NCI-H2171 treated with DMSO at 0.1 percent for 48 hours (cell line): ENCODE measurements at places on chromosomes 11 and 22.

DNA sequence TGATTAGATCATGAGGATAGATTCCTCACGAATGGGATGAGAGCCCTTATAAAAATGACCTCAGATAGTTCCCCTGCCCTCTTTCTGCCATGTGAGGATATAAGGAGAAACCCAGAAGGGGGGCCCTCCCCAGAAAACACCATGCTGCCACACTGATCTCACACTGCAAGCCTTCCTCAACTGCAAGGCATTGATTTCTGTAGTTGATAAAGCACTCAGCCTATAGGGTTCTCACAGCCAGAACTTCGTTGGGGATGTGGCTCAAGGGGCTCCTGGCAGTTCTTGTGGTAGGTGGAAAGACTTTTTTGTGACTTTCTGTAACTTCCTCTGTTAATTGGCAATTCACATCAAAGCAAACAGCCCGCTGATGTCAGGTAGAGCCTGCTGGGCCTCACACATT lies 108.9 kb downstream of the CD44 start:
- DNase-seq = no peak

- no peak for DNase-seq
Measured at GRCh38 chr11:14070896-14071295, 108.4 kb downstream of the SPON1 start.

DNA sequence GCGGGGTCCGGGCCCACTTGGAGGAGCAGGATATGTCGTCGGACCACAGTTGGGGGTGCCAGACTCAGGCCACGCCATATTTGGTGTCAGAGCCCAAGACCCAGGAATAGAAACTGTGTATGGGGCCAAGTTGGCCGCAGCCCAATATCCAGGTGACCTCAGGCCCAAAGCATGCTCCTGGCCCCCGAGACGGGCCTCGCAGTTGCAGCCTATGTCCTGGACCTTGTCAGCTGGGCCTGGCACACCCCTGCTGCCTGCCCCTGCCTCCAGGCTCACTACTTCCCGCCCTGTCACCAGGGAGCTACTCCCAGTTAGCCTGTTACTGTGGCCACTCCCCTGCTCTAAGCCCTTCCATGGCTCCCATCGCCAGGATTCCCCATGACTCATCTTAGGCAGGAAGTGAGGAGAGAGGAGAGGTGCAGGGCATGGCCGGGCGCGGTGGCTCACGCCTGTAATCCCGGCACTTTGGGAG lies 23.1 kb downstream of the A4GALT start:
- DNase-seq = no peak

- DNase-seq = no peak
Measured at GRCh38 chr11:104322696-104323095, 158.7 kb upstream of the PDGFD start.

- DNase-seq = no peak
Measured at GRCh38 chr22:39553429-39553828, 17.1 kb upstream of the CACNA1I start.

DNA sequence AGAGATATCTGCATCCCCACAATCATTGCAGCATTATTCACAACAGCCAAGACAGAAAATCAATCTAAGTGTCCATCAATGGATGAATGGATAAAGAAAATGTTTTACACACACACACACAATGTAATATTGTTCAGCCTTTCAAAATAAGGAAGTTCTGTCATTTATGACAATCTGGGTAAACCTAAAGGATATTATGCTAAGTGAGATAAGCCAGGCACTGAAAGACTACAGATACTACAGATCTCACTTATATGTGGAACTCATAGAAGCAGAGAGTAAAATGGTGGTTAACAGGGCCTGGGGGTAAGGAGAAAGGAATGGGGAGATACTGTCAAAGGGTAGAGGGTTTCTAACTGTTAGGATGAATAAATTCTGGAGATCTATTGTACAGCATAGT lies 36.0 kb upstream of the EED start:
- DNase-seq = no peak

GRCh38 chr22:42052765-42053164 lies 17.8 kb downstream of the NAGA start:
- no peak for DNase-seq

DNA sequence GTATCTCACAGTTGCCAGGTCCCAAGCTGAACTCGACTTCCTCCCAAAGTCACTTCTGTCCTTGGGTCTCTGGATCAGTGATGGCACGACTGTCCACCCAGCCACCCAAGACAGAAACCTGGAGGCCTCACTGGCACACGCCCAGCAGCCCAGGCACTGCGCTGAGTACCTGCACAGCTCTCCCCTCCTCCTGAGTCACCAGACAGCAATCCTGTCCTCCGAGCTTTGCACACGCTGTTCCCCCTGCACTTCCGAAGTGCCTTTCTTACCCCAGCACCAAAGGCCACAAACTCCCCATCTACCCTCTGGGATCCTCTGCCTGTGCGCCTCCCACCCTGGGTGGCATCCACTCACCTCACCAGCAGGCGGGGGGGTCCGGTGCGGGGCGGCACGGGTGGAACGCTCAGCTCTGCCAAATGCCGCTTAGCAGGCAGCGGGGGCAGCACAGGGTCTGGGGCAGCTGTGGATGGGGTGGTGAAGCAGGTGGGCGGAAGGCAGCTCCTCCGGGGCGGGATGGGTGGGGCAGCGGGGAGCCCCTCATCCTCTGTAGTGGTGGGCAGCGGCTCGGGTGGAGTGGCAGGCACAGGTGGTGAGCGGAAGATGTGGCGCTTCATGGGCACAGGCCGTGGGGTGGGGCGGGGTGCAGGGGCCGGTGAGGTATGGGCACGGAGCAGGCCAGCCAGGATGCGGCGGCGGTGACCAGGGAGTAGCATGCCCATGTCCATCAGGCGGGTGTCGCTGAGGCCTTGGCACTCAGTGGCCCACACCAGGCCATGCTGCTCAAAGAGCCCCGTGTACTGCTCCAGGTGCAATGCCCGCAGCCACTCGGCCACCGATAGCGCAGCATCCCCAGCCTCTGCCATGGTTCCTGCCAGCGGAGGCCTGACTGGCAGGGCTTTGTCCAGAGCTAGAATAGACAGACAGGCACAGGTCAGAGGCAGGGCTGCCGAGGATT lies 25.7 kb downstream of the ARAP1 start:
- no peak for DNase-seq

- no peak for DNase-seq
Measured at GRCh38 chr11:32752001-32752400, 42.5 kb downstream of the CCDC73 start.

GRCh38 chr11:6544921-6545850 lies 48.1 kb downstream of the DNHD1 start:
- no peak for DNase-seq

- DNase-seq = peak; percentile 99
Measured at GRCh38 chr11:111308140-111308539, 9.8 kb downstream of the POU2AF3 start.

GRCh38 chr11:29184939-29185890 lies 831.6 kb downstream of the KCNA4 start:
- DNase-seq = no peak
